ENCODE measurements at places on chromosomes 3 and 15. TPM values are rescaled to one million over a fixed set of nuclear protein-coding genes. Genes with fewer than 3 reads are reported as not detected.

DNA sequence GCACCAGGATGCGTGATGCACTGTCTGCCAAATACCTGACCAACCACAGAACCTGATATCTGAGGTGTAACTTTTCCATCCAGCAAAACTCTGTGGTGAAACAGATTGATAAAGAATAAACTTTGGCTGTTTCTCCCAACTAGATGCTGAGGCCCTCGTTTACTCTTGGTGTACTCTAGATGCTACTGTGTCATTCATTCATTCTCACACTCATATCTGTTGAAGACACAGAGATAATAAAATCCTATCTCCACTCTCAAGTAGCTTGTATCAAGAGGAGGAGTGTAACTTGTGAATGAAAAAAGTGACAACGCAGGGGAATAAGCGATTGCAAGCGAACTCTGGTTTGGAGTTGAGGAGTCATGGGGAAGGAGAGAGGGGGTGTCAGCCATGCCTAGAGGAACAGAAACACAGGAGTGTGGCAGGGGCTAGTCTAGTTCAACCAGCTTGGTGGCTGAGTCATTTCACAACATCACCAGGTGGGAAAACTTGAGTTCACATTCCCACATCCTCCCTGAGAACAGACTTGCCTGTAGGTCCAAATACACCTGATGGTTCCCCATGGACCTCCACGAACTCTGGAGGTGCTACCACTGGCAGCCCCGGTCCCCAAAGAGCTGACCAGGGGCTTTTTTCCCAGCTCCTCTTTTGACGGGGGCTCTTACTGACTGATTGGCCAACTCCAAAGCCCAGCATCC is 73.3 kb upstream of the SNRK start:
- no peak for DNase-seq
- no peak overlapping the region for H3K27ac ChIP-seq
- no peaks in the 10 kb centered on the region for H3K27me3 ChIP-seq
- H3K4me3 ChIP-seq = no peak overlapping the region

GRCh38 chr3:97972976-97973375 is 745 bp upstream of the RIOX2 start:
- no peaks in the 10 kb centered on the region for H3K27me3 ChIP-seq
- DNase-seq = no peak
- H3K4me1 ChIP-seq = peaks cover 20% of the 10 kb centered on the region
- no peaks in the 10 kb centered on the region for H3K36me3 ChIP-seq

The FBXO40 gene
- 0.02 TPM for polyA plus RNA-seq

DNA sequence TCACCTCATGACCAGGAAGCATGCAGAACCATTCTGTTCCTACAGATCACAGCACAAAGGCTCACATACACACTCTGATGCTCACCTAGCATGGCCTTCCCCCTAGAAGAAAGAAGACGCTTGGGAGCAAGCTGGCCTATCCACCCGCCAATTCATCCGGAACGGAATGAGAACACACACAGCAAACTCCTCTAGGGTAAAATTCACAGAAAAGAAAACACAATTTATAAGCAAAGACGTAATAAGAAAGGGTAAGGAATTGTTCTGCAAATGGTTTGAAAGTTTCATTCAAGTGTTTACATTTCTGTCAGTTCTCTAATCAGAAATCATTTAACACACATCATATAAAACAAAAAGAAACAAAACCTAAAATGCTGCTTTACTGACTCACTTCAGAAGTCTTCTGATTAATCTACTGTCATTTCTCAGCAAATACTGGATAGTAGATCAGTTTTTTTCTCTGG is 218.1 kb downstream of the OSBPL10 start:
- no peak overlapping the region for H3K27ac ChIP-seq
- no peak for DNase-seq
- no peak overlapping the region for H3K4me3 ChIP-seq

DNA sequence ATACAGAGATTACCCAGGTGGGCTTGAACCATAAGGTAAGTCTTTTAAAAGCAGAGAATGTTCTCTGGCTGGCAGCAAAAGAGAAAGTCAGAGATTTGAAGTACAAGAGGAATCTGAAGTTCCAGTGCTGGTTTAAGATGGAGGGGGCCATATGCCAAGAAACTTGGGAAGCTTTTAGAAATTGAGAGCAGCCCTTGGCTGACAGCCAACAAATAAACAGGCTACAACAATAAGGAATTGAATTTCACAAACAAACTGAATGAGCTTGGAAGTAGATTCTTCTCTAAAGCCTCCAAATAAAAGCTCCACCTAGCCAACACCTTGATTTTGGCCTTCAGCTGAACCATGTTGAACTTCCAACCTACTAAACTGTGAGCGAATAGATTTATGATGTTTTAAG is 85.7 kb downstream of the TRIM42 start:
- H3K36me3 ChIP-seq = no peaks in the 10 kb centered on the region
- no peak overlapping the region for H3K27ac ChIP-seq
- H3K4me3 ChIP-seq = no peak overlapping the region
- no peak for DNase-seq
- no peaks in the 10 kb centered on the region for H3K27me3 ChIP-seq

DNA sequence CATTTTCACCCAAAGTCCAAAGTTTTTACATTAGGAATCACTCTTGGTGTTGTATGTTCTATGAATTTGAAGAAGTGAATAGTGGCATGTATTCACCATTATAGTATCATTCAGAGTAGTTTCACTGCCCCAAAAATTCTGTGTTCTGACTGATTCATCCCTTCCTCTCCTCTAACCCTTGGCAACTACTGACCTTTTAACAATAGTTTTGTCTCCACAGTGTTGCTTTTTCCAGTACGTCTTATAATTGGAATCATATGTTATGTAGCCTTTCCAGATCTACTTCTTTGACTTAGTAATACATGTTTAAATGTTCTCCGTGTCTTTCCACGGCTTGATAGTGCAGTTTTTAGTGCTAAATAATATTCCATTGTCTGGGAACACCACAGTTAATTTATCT is 379.0 kb upstream of the SGO1 start:
- no peaks in the 10 kb centered on the region for H3K27me3 ChIP-seq
- no peak overlapping the region for H3K4me3 ChIP-seq
- DNase-seq = no peak
- H3K27ac ChIP-seq = no peak overlapping the region
- no peaks in the 10 kb centered on the region for H3K36me3 ChIP-seq

DNA sequence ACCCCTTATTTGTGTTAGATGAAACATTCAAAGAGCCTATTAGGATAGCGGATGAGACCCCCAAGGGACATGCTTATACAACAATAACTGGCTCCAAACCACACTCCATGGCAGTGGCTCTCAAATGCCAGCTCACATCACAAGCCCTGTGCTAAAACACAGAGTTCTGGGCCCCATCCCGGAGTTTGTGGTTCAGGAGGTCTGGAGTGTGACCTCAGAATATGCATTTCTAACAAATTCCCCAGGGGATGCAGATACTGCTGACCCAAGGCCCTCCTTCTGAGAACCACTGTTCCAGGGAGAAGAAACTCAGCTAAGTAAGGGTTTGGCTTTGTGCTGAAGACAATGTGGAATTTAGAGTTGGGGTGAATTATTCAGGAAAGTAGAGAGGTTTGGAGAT is 3.6 kb downstream of the CCRL2 start:
- H3K27me3 ChIP-seq = no peaks in the 10 kb centered on the region
- H3K4me3 ChIP-seq = no peak overlapping the region
- no peak overlapping the region for H3K27ac ChIP-seq
- peaks cover 54% of the 10 kb centered on the region for H3K4me1 ChIP-seq
- no peak for DNase-seq

DNA sequence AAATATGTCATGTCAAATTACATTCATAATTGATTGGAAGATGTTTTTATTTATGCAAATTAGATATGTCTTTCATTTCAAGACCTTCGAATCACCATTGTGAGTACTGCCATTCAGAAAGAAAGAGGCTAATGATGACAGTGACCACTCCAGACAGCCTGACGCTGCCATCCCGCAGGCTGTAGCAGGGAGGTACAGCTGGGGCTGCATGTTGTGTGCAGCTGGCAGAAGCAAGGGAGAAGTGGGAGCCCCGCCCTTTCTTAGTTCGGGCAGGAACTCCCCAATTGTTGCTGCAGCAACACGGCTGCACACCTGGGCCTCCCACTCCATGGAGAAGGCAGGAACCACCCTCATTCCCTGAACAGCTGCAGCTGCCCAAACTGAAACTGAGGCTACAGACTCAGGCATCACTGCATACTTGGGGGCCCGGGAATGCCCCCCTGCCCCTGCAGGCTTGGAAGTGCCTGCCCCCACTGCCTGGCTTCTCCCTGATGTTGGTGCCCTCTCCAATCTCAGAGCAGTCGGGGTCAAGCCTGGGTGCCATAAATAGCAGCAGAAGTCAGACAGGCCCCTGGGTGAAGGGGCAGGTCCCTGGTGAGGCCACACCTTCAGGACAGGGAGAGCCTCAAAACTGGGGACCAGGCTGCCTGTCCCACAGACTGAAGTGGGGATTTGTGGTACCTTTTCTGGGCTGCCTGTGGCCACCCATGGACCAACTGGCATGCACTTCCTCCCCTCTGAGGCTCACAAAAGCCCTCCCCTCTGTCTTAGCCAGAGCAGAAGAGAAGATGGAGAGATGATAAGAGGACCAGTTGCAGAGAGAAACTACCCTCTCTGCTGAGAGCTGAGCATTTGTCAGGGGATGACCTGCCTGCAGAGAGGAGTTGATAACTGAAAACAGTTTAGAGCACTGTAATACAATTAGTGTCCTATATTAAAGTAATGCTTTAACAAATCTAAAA is 964.6 kb downstream of the SI start:
- no peak for DNase-seq
- H3K27me3 ChIP-seq = no peaks in the 10 kb centered on the region
- H3K27ac ChIP-seq = no peak overlapping the region
- H3K4me1 ChIP-seq = no peaks in the 10 kb centered on the region

- no peak overlapping the region for H3K4me3 ChIP-seq
- H3K27me3 ChIP-seq = no peaks in the 10 kb centered on the region
- H3K27ac ChIP-seq = no peak overlapping the region
- H3K36me3 ChIP-seq = no peaks in the 10 kb centered on the region
Observed at GRCh38 chr3:52063026-52063723, 6.8 kb upstream of the DUSP7 start.

DNA sequence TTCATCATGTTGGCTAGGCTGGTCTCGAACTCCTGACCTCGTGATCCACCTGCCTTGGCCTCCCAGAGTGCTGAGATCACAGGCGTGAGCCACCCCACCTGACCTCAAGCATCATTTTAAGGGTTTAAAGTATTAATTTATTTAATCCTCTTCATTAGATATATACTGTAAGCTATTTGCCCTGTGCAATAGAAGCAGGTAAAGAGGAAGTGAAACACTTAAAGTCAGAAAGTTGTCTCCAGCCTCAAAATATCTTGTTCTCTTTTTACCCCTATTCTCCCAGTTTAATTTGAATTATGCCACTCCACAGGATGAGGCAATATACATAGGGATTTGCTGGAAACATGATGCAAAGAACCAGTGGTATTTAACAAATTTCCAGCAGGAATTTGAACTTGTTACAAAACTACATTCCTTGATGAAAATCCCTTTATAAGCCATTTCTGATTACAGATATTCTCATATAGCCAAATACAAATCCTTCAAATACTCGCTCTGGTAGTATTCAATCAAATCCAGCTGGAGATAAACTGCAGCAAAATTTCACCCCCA is 2.0 kb downstream of the NDUFB5 start:
- no peaks in the 10 kb centered on the region for H3K36me3 ChIP-seq
- no peaks in the 10 kb centered on the region for H3K27me3 ChIP-seq
- no peaks in the 10 kb centered on the region for H3K4me1 ChIP-seq
- DNase-seq = no peak

GRCh38 chr3:21889166-21889565 is 138.2 kb upstream of the ZNF385D start:
- H3K4me1 ChIP-seq = no peaks in the 10 kb centered on the region
- no peaks in the 10 kb centered on the region for H3K36me3 ChIP-seq
- DNase-seq = no peak
- H3K27me3 ChIP-seq = no peaks in the 10 kb centered on the region
- no peak overlapping the region for H3K27ac ChIP-seq

- no peaks in the 10 kb centered on the region for H3K36me3 ChIP-seq
- no peak for DNase-seq
- no peaks in the 10 kb centered on the region for H3K27me3 ChIP-seq
- no peak overlapping the region for H3K4me3 ChIP-seq
Observed at GRCh38 chr3:170278627-170279026, 56.4 kb downstream of the PRKCI start.

The CISH gene
- polyA plus RNA-seq = 7.0 TPM

The PEX11A gene
- polyA plus RNA-seq = 3.8 TPM

DNA sequence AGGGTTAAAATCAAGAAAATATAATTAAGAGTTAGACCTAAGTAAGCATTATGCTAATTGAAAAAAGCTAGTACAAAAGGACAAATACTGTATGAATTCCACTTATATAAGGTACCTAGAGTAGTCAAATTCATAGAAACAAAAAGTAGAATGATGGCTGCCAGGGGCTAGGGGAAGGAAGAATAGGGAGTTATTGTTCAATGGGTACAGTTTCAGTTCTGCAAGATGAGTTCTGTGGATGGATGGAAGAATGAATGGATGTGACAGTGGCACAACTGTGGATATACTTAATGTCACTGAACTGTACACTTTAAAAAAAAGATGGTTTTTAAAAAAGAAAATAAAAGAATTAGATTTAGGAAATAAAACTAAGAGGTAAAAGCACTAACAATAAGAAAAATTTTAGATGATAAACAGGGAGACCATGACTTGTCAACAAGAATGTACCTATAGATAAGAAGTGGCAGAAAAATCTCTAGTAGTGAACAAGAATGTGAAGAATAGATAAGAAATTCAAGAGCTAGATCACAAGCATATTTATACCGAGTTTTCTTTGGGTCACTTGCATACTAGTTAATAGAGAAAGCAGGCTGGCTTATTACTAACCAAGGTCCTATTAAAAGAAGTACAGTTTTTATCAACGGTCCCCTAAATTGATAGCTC is 5.5 kb downstream of the IFT80 start:
- H3K36me3 ChIP-seq = peaks cover 4% of the 10 kb centered on the region
- H3K4me1 ChIP-seq = peaks cover 5% of the 10 kb centered on the region
- no peak overlapping the region for H3K27ac ChIP-seq
- no peak for DNase-seq
- no peaks in the 10 kb centered on the region for H3K27me3 ChIP-seq
- H3K4me3 ChIP-seq = no peak overlapping the region
